ENCODE measurements at places on chromosomes 2 and 18. TPM values are rescaled to one million over a fixed set of nuclear protein-coding genes. Genes with fewer than 3 reads are reported as not detected.

NTSR2 gene
- not detected for total RNA-seq

ASAP2 gene
- total RNA-seq, result 79.5 TPM

NMS gene
- not detected for total RNA-seq

PROKR1 gene
- not detected for total RNA-seq

All from smooth muscle cell of the umbilical artery (primary cell).